ENCODE measurements at places on chromosomes 3 and 15.

GRCh38 chr15:67511606-67512005 is 9.3 kb upstream of the C15orf61 start:
- DNase-seq = no peak

- DNase-seq = peak; percentile 38
These were observed 121.8 kb upstream of the NLGN1 start for GRCh38 chr3:173275740-173276139.

- DNase-seq = peak; percentile 73
These were observed 9.5 kb downstream of the COPS2 start for GRCh38 chr15:49145651-49146609.

DNA sequence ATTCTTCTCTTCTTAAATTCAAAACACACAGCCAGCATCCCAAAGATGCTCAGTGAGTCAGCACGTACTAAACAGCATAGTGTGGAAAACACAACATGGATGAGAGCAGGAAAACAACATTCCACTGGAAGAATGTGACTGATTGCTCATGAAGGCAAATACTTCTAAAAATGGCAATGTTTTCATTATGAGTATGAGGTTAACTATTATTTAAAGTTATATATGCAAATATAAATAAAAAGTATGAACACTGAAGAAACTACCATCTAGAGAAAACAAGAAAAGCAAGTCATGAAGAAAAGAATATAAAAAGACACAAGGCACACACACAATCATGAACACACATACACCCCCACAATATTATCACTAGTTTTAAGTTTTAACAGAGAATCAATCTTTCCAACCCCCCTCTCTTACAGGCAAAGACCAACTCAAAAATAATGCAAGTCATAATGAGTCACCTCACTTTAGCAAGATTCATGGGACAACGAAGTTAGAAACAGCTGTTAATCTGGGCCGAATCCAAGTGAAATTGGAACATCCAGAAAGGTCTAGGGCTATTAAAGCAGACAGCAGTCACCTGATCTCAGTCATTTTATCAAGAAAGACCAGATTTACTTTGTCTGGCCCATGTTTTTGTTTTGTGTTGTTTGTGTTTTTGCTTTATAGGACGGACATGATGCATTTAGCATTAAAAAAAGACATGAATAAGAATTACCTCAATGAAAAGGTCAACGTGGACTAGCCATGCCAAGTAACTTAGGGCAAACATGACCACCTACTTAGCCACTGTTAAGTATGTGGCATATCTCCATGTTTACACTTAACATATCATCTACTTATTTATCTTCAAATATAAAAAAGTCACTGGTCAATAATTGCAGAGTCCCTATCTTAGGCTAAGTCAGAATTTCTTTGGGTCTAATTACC is 18.1 kb downstream of the GBE1 start:
- DNase-seq = peak; percentile 96

DNA sequence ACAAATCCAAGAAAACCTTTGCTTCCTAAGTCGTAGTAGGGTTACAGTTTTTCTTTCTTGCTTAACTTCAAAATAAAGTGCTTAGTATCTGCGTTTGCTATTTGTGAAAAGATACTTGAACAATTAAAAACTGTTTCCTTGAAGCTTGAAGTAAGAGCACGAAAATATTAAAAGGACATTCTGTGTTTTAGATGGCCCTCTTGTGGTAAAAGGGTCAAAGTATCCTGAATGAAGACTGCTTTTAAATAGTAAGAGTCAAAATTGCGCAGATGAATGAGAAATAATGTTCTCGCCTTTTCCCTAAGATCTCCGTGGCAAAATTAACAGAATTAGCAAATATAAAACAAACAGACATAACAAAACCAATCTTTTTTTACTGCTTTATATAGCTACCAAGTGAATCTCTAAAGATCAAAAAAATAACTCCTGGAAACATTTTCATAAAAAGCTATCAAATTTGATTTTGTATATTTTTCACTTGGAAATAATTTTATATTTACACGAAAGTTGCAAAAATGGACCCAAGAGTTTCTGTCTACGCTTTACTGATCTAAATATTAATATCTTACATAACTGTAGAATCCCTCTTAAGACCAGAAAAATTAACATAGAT is 175.4 kb downstream of the MBNL1 start:
- peak; percentile 78 for DNase-seq

All from PC-3 (cell line).